Activated naive CD4-positive, alpha-beta T cell (primary cell): ENCODE measurements at places on chromosomes 11 and 22.

DNA sequence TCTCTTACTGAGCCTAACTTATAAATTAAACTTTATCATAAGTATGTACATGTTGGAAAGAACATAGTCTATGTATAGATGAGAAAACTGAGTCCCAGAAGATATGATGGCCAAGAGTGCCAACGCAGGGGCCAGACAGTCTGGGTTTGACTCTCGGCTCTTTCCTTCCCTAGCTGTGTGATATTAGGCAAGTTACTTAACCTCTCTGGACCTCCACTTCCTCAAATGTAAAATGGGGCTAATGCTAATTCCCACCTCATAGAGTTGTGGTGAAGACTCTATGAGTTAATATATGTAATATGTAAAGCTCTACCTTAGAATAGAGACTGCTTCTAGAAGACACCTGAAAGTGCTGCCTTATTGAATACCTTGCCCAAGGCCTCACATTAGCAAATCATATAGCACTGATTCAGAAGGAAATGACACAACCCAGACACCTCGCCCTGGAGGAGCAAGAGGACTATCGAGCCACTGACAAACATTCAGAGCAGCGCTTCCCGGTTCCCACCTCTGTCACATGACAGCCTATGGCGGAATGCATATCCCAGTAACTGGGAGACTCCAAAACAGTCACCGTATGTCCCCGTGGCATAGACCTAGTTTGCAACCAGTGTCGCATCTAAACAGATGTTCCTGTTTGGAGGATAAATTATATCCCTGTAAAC, 11.3 kb upstream of the CCDC86 start:
- DNase-seq, result no peak

GRCh38 chr11:96103721-96104120, 179.8 kb upstream of the MTMR2 start:
- no peak for DNase-seq

- DNase-seq, result no peak
Observed at GRCh38 chr22:38335077-38335476, 17.8 kb upstream of the CSNK1E start.

GRCh38 chr22:37243402-37244113, 511 bp downstream of the RAC2 start:
- DNase-seq, result no peak

- no peak for DNase-seq
Observed at GRCh38 chr11:64409278-64409677, 50.3 kb downstream of the RPS6KA4 start.

- no peak for DNase-seq
Observed at GRCh38 chr11:122668562-122669090, 13.1 kb downstream of the UBASH3B start.

- no peak for DNase-seq
Observed at GRCh38 chr11:16265022-16265421, 91.3 kb downstream of the SOX6 start.

DNA sequence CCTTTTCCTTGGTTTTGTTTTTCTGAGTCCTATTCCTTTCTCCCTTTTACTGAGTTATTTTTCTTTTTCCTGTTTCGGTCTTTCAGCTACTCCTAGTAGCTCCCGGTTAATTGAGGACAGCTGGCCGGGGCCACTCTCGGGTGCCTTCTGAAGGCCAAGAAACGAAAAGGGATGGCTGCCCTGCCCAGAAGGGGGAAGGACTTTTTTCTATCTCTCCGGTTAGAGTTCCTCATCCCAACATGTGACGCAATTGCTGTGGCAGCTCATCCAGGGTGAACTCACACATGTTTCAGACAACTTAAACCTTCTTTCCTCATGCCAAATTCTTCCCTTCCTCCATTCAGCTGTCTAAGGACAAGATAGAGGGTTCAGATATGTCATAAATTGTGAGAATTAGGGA, 83.6 kb downstream of the PIWIL4 start:
- no peak for DNase-seq

DNA sequence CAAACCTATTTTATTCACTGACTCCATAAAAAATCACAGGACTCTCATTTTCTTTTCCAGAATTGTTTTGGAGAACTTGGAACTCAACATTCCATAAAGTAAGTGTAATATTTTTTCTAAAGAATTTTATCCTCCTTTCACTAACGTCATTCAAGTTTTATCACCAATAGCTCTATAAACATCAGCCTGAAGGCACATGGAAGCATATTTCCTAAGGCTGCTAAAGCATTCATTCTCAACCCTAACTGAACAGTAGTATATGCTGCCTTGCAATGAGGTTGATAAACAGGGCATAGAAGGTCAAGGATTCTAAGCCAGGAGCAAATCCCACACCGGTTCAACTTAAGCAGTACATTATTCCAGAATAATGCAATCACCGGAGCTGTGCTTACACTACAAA, 273.9 kb downstream of the RAB38 start:
- DNase-seq, result no peak

GRCh38 chr22:49676783-49677494, 150.7 kb downstream of the BRD1 start:
- DNase-seq, result no peak

DNA sequence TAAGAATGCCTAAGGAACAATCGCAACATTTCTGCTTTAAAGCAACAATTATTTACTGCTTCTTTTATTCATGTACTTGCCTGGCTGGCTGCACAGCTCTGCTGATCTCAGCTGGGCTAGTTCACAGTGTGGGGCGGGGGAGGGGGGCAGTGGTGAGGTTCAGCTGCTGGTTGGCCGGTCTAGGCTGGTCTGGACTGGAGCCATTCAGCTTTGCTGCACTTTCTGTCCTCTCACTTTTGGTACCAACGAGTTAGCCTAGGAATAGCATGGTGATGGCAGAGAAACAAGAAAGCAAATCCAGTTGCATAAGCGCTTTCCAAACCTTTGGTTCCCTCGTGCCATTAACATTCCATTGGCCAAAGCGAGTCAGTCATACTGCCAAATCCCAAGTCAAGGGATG, 16.0 kb upstream of the MIF start:
- DNase-seq, result no peak

DNA sequence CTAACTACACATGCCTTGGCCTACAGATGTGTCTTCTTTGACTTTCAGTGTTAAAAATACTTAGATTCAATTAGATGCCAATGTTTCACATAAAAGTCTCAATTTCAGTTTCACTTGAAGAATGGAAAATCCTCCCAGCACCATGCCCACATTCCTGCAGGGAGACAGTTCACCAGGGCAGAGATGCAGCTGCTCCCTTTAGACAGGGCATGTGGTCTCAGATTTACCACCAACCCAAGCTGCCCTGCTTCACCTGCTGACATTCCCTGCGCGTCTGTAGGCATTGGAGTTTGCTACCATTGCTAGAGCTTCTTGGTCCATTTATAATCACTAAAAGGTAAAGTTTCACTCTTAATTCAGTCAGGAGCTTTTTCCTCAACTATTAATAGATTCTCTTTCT, 113.9 kb downstream of the ARFGAP2 start:
- no peak for DNase-seq

- no peak for DNase-seq
Observed at GRCh38 chr11:11211186-11211585, 141.9 kb downstream of the CSNK2A3 start.

- DNase-seq, result no peak
Observed at GRCh38 chr11:68980776-68981065, at the start of gene MRGPRD. Gene MRGPRD, minus strand, starts transcription at chr11:68980986. Its CDS starts 0 bp downstream, at chr11:68980986.

GRCh38 chr11:86749376-86749775, 51.0 kb upstream of the PRSS23 start:
- DNase-seq, result no peak

GRCh38 chr11:37830529-37830928, 1232.5 kb upstream of the RAG2 start:
- DNase-seq, result no peak

GRCh38 chr22:24540470-24540869, 14.5 kb downstream of the GUCD1 start:
- DNase-seq, result no peak

GRCh38 chr22:43953988-43954785, 1.1 kb upstream of the SAMM50 start:
- no peak for DNase-seq

GRCh38 chr22:48651981-48652538, 1175.6 kb downstream of the BRD1 start:
- DNase-seq, result no peak

DNA sequence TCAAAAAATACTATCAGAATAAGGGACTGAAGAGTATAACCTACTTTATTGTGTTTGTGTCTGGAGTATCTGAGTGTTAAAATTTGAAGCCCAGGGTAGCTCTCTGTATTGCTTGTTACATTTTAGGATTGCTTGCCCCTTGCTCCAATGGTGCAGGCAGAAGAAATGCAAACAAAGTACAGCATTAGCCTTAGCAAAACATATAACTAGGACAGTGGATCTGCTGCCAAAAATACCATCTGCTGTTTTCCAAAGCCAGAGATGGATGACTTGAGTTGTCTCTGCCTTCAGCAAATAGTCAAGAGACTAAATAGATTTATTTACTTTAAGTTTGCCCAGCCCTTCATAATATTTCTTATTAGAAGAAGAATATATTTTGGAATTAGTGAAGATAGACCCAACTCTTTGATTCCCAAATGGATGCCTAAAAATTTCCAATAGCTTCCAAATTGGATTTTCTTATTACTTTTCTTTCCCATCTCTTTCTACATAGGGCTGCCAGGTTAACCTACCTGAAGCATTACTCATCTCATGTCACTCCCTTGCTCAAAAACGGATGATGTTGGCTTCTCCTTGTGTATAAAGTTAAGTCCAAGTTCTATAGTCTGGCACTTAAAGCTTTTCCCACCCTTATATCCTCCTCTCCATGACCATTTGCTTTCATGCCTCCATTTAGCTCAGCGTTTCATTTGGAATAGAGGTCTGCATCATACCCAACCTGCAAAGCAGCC, 66.3 kb downstream of the LDLRAD3 start:
- no peak for DNase-seq

GRCh38 chr11:71169313-71169712, 83.1 kb downstream of the SHANK2 start:
- no peak for DNase-seq

DNA sequence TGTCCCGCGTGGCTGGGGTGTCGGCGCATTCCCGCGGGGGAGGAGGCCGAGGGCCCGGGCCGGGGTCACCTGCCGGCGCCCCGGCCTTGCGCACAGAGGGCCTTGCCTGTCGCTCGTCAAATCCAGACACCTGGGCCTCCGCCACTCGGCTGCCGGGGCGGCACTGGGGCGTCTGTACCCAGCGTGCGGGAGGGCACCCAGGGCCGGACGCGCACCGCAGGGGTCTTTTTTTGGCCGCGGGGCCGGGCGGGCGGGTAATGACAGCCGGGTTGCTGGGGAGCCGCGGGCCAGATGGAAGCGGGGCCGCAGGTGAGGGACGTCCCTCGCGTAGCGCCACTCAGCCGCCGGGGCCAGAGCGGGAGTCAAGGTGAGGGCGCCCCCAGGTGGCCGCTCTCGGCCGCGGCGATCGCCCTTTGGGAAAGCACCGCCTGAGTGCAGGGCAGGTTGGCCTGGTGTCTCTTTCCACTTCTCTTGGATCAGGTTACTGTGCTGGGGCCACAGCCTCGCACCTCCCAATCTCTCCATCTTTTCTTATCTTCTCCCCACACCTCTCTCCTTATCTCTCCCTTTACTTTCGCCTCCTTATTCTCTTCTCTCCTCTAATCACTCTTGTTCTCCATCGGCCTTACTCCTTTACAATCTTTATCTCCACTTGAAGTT, 3.5 kb downstream of the PHLDB1 start:
- DNase-seq, result peak; percentile 63

DNA sequence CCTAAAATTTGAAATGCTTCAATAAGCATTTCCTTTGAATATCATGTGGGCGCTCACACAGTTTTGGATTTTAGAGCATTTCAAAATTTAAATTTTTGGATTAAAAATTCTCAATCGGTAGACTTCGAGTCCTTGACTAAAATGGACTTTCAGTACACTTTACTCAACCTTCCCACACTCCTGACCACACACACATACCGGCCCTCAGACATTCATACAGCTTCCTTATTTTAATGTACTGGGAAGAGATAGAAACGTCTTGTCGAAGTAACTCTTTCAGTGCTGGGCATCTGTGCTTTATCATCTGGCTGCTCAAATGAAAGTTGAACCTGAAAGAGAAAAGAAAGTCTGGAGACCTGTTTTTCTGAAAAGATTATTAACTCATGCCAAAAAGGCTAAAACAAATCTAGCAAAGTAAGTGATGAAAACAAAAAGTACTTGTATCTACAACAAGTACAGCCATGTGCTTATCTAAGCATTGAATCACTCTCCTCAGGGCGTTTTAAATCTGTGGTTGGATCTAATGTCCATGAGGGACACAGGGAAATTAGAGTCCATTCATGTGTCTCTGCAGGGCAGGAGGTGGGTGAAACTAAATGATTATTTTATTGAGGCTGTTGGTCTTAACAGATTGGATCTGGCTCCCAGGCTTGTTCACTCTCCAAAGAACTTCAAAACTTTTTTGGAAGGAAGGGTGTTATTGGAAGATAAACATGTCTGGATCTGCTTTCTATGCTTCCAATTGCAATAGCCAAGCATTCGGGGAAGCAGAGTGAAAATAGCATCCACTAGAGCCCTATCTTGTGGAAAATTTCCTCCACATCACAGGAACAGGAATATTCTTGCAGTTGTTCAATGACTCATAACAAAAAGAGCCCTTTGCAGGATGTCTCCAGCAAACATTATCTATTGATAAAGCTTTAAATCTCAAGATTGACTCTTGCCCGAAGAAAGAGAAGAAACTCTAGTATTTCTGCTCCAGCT, 47.0 kb downstream of the CARD18 start:
- no peak for DNase-seq

DNA sequence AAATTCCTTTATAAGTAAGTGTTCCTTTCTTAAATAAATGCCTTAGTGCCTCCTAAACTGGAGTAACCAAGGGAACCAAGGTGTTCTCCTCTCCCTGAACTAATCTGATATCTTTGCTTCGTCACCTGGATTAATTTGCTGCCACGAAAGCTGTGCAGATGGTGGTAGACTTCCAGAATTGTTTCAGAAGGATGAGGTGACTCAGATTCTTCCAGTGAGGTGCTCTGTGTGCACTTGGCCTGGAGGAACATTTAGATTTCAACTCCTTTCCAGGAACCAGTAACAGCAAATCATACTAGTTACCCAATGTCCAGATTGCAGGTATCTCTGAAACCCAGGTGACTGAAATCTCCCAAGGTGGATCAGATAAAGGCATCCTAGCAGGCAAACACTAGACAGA, 181.9 kb downstream of the FAT3 start:
- no peak for DNase-seq

GRCh38 chr11:65781152-65781961, 581 bp upstream of the AP5B1 start:
- DNase-seq, result no peak

GRCh38 chr11:79486242-79486984, 45.6 kb upstream of the TENM4 start:
- DNase-seq, result no peak

- no peak for DNase-seq
Observed at GRCh38 chr11:67601098-67601497, 5.6 kb upstream of the NDUFV1 start.
